ENCODE measurements at places on chromosomes 5 and 9. TPM values are rescaled to one million over a fixed set of nuclear protein-coding genes. Genes with fewer than 3 reads are reported as not detected.

Gene RLN2
- 0.59 TPM for polyA plus RNA-seq

Gene LCN1
- polyA plus RNA-seq: not detected

Gene IL4
- polyA plus RNA-seq: not detected

Gene RNF183
- polyA plus RNA-seq: not detected

Gene MYMK
- not detected for polyA plus RNA-seq

Gene BTNL8
- polyA plus RNA-seq: 0.16 TPM

Gene SLC1A3
- 21.7 TPM for polyA plus RNA-seq

Gene PRR7
- 0.27 TPM for polyA plus RNA-seq

Gene SHISAL2B
- polyA plus RNA-seq: not detected

Gene SPINK7
- polyA plus RNA-seq: not detected

Gene PTGER4
- 1.9 TPM for polyA plus RNA-seq

Gene SPOCK1
- polyA plus RNA-seq: 41.0 TPM

Gene LAMC3
- polyA plus RNA-seq: 1.4 TPM

Gene ENTPD2
- polyA plus RNA-seq: 2.1 TPM

Gene CDH6
- 0.84 TPM for polyA plus RNA-seq

Gene ODF2
- polyA plus RNA-seq: 9.6 TPM

Gene PCDHGA4
- polyA plus RNA-seq: 1.7 TPM

Gene ACTBL2
- polyA plus RNA-seq: not detected

Gene RAD17
- 10.3 TPM for polyA plus RNA-seq

Gene QRFP
- 0.05 TPM for polyA plus RNA-seq

Gene NUTM2F
- polyA plus RNA-seq: not detected

Gene FRRS1L
- 0.91 TPM for polyA plus RNA-seq

Gene PCDHA8
- polyA plus RNA-seq: not detected

Gene GFM2
- 37.2 TPM for polyA plus RNA-seq

Gene LEAP2
- 1.6 TPM for polyA plus RNA-seq

Measured in right cardiac atrium (tissue), 5 donors.